SHP77 (cell line): ENCODE measurements at places on chromosomes 7 and 10.

GRCh38 chr10:115802911-115803310 lies 470.1 kb downstream of the GFRA1 start:
- no peak for DNase-seq

DNA sequence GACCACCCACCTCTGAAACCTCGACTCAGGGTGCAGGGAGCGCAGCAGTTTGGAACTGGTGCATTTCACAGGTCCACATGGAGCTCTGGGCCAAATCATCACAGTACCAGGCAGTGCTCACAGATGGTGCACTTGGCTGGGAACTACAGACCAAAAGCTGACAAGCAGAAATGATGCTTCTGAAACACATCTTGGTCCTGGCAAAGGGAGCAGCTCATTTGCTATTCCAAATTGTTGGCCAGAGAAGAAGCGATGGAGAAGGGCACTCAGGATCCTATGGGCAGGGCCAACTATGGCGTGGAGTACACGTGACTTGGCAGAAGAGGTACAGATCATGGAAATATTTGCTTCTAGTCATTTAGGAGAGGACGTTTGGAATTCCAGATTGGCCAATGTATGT lies 383.9 kb downstream of the CALN1 start:
- no peak for DNase-seq

DNA sequence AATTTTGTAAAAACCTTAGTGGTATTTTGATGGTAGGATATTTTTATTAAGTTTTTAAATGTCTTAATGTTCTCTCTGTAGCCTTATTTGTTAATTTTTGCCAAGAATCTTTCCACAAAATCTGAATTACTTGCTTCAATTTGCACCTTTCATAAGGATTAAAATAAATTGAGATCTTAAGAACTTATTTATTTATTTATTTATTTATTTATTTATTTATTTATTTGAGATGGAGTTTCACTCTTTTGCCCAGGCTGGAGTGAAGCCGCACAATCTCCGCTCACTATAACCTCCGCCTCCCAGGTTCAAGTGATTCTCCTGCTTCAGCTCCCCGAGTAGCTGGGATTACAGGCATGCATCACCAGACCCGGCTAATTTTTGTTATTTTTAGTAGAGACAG lies 98.6 kb downstream of the PPP1R9A start:
- no peak for DNase-seq

GRCh38 chr7:152924238-152924637 lies 164.7 kb downstream of the ACTR3B start:
- DNase-seq, result no peak

GRCh38 chr10:30034433-30035137 lies 24.8 kb downstream of the JCAD start:
- DNase-seq, result no peak

DNA sequence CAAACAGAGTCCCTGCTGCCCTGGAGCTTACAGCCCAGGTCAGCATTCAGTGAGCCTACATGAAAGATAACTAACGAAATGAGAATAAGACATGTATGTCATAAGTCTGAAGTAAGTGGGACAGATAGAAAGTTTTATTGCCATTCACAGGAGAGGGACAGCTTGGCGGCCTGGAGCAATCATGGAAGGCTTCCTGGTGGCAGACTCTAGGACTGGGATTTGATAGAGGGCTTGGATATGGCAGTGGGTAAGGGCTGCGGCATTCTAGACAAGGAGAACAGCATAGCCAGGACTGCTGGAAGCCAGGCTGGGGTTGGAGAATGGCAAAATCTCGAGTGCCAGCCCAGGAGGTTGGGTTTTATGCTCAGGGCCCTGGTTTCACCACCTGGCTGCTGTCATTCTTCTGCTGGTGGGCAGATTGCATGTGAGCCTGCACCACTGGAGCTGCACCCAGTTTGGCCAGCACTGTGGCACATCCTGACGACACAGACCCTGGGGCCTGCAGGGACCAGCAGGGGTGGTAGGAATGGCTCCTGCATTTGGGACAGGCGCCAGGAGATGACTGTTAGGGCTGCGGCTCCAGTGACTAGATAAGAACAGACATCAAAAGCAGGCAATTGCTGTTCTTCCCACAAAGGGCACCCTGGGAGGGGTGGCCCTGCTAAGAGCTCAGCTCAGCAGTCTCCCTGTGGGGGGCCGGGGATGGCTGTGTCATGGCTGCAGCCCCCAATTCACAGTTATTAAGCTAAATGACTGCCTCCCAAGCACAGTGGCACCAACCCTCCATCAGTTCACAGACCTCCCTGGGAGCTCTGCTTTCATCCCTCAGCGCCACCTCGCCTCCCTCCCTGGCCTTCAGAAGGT lies 161.1 kb downstream of the RPS24 start:
- DNase-seq, result no peak

GRCh38 chr10:130014263-130015074 lies 50.4 kb upstream of the EBF3 start:
- no peak for DNase-seq
